ENCODE measurements at places on chromosomes 3 and 15.

DNA sequence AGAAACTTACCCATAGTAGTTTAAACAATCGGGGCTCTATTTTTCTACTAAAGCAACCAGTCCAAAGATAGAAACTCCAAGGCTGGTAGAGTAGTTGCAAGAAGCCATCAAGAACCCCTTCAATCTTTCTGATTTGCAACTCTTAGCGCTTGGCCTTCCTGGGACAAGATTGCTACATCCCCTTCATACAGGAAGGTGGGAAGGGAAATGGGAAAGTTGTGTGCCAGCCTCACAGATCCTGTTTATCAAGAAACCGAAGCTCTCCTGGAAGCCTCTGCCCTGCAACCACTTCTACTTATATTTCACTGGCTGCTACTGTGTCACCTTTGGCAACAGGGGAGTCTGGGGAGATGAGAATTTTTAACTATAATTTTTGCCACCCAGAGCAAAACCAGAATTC, 46.2 kb downstream of the OSBPL10 start:
- no peak for DNase-seq

GRCh38 chr3:82586414-82586813, 825.0 kb upstream of the GBE1 start:
- DNase-seq, result no peak

- no peak for DNase-seq
Observed at GRCh38 chr3:78026318-78026828, 986.5 kb downstream of the ROBO2 start.

DNA sequence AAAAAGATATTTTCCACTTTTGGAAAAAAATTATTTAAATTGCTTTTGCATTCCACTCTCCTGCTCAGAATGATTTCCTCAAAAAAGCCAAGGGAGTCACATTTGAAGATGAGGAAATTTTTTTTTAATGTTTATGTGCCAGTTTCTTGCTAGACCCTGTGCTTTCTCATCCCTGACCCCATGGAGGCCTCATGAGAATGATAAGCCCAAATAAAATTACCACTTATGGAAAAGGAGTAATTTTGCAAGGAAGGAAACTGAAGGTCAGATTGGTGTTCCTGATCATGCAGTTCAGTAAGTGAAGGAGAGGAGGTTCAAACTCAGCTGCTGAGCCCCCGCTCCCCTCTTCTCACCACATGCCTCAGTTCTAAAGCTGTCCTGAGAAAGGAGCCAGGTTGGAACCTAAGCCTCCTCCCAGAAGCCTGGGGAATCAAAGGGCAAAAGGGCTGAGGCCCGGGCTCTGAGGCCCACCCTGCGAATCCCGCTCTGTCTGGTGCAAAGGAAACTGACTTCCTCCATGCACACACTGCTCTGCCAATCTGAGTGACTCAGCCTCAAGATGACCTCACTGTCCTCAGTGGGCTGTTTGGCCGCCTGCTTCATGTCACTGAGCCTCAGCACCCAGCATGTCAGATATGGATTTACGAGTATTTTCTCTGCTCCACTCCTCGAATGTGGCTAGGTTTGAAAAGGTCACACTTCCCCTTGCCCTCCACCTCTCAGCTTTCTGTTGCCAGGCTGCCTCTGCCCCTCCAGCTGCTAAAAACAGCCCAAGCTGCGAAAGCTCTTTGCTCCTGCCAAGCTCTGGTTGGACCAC, 56.9 kb upstream of the FLNB start:
- no peak for DNase-seq

DNA sequence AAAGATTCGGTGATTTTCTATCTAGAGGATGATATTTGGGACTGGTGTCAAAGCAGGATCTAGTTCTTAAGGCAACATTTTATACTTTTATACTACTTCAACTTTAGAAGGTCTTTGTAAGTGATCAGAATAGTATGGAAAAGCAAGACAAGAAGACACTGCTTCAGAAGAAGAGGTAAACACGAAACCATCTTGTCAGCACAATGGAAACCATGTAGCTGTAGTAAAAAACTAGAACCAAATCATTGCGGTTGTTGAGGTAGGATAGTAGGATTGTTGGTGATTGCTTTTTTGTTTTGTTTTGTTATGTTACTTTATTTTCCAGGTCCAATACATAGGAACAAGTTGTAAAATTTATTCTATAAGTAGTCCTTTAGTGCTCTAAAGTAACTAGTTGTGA, 40.0 kb downstream of the SEMA6D start:
- no peak for DNase-seq

DNA sequence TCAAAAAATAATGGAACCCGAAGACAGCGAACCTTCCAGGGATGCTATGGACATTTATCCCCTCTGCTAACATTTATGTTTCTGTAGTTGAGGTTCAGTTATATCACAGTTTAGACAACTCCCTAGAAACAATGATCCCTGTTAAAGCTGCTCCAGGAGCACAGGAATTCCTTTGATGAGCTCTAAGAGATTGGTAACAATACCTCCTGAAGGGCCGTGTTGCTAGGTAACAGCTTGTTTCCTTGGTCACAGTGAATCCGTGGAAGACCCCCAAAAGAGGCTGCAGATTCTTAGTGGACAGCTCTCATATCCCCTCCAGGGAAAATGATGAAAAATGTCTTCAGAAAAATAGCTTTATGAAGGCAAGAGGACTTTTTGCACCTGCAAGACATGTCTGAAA, 160.2 kb downstream of the SERPINI1 start:
- no peak for DNase-seq

DNA sequence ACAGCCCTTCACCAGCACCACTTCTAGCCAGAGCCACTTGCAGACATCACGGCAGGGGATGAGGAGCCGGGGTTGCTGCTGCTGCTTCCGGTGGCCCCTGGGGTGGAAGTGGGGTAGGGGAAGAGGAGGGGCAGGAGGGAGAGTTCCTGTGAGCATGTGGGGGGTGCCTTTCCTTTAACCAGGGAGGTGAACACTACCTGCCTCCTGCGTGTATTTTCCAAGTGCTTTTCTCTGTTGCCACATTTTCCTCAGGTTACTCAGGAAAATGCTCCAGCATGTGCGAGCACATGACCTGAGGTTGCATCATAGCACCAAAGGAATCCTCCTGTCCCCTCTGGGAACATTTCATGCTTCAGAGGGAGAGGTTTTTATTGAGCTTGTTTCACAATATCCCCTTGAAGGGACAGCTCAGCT, 12.2 kb upstream of the SACM1L start:
- peak; percentile 33 for DNase-seq

GRCh38 chr15:87728998-87729397, 527.5 kb downstream of the NTRK3 start:
- DNase-seq, result no peak

DNA sequence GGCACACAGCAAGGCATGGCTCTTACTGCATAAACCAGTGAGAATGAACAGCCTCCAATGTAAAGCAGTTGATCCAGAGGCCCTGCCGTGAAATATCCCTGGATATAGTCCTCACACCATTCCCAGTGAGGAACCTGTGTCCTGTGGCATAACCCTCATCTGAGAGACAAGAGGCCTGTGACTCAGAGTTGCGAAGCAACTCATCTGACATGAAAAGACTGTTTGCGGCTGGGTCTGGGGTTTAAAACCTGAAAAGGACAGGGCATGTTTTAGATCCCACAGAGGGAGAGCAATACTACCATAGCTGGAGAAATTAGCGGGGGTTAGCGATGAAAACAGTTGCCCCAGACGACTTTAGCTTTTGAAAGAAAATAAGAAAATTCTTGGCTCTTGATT, 165.3 kb upstream of the BHLHE40 start:
- DNase-seq, result no peak

DNA sequence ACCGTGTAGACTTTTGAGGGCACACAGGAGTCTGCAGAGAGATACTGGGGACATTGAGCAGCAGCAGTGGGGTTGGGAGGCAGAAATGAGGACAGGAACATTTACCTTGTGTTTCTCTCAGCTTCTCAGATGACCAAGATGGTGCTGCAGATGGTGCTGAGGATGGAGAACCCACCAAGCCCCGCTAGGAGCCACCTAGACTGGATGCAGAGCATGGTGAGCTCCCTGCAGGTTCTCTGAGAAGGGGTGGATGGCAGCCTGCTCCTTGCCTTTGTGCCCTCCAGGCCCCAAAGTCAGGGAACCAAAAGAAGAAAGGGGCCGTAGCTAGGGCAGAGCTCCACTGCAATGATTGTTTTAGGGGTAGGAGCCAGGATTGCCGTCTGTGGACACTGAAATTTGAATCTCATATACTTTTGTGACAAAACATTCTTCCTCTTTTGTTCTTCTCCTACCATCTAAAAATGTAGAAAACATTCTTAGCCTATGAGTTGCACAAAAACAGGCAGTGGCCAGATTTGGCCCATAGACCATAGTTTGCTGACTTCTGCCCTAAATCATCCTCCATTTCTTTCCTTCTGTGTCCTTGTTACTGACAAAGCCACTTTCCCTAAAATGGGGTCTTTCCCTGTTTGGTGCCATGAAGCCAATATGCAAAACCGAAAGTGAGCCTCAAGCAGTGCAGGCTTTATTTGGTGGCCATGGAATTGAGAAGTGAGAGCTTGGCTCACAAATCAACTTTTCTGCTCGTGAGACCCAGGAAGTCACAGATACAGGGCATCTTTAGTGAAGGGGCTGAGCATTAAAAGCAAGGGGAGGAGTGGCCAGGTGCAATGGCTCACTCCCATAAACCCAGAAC, 11.9 kb upstream of the MUC20 start:
- DNase-seq, result no peak

- no peak for DNase-seq
Observed at GRCh38 chr15:35271371-35272043, 186.4 kb upstream of the NANOGP8 start.

DNA sequence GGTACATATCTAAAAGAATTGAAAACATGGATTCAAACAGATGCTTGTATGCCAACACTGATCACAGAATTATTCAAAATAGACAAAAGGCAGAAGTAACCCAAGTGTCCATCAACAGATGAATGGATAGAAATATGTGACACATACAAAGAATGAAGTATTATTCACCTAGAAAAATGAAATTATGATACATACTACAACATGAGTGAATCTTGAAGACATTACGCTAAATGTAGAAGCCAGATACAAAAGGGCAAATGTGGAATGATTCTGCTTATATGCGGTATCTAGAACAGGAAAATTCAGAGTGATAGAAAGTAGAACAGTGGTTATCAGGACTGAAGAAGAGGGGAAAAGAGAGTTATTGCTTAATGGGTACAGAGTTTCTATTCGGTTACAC, 26.2 kb upstream of the SLC12A8 start:
- no peak for DNase-seq

GRCh38 chr15:73331991-73332925, 36.5 kb downstream of the HCN4 start:
- no peak for DNase-seq

- no peak for DNase-seq
Observed at GRCh38 chr15:25869701-25870100, 6.6 kb upstream of the ATP10A start.

- no peak for DNase-seq
Observed at GRCh38 chr15:22794063-22794462, 7.6 kb downstream of the NIPA1 start.

GRCh38 chr3:32614956-32615355, 44.3 kb upstream of the DYNC1LI1 start:
- DNase-seq, result no peak

DNA sequence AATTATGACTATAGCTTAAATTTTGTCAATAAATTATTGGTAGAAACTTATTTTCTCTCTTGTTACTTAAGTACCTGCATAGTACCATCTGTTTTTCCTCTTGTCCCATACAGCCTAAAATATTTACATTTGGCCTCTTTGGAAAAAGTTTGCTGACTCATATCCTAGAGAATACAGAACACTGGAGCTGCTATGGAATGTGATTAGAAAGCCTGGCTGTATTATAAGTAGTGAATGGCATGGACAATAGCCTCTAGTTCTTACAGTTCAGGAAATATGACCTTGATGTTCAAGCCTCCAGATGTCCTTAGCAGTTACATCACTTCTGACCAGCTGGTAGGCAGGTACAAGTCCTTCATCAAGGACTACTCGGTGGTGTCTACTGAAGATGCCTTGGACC, 28.3 kb downstream of the ST8SIA2 start:
- no peak for DNase-seq

- no peak for DNase-seq
Observed at GRCh38 chr15:41809526-41810220, 18.2 kb upstream of the JMJD7 start.

- no peak for DNase-seq
Observed at GRCh38 chr3:185423178-185423577, 60.2 kb downstream of the MAP3K13 start.

DNA sequence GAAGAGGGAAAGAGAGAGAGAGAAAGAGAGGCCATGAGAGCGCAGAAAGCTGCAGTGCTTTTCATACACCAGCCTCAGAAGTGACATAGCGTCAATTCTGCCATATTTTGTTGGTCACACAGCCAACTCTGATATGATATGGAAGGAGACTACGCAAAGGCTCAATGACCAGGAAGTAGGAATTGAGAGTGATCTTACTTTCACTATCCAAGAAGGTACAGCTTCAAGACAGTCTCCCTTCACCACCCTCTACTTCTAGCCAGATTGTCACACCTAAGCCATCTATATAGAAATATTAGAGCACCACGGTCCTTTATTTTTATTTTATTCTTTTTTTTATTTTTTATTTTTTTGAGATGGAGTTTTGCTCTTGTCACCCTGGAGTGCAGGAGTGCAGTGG, 21.1 kb downstream of the PARP15 start:
- DNase-seq, result no peak

GRCh38 chr15:60021589-60022378, 17.7 kb downstream of the FOXB1 start:
- DNase-seq, result no peak

GRCh38 chr3:50587373-50587772, 18.1 kb downstream of the HEMK1 start:
- no peak for DNase-seq

DNA sequence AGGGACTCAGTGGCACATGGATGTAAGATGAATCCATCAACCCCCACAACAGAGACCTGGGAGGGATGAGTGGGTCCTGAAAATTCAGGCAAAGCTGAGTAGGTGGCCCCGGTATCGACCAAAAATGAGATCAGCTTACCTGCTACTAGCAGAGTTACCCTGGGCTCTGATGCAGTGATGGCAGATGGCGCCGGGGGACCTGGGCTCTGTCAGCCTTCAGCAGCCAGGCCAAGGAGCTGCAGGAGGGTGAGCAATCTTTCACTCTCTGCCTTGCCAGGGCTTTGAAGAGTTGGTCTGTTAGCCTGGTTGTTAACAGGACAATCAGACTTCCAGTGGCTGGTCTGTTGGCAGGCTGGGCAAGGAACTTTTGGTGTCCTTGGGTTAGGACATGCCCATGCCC, 1054.8 kb downstream of the SI start:
- DNase-seq, result no peak

DNA sequence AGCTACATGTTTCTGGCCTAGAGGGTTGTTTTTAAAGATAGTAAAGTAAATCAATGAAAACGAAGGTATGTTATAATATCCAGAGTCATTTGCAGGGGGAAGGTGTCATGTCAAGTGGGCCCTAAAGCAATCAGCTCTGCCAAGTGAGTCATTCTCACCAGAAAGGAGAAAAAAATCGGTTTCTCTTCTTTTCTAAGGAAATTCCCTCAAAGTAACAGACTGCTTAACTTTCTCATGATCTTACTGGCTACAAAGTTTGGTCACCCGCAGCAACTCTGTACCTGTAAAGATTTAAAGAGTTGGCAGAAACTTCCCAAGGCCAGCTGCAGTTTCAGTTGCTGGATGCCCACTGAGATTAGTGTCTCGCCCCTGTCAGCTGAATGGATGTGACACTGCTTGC, 5.5 kb upstream of the FSIP1 start:
- no peak for DNase-seq

Data from stimulated activated CD4-positive, alpha-beta T cell treated with anti-CD3 and anti-CD28 coated beads, TNF-alpha, amount 100 ng/mL, for 24 hours (primary cell).